ENCODE measurements at places on chromosomes 4 and X.

GRCh38 chr4:180164799-180165198, 2078.4 kb upstream of the TENM3 start:
- DNase-seq, result no peak

- DNase-seq, result no peak
Observed at GRCh38 chr4:152106113-152106763, 345.4 kb upstream of the GATB start.

DNA sequence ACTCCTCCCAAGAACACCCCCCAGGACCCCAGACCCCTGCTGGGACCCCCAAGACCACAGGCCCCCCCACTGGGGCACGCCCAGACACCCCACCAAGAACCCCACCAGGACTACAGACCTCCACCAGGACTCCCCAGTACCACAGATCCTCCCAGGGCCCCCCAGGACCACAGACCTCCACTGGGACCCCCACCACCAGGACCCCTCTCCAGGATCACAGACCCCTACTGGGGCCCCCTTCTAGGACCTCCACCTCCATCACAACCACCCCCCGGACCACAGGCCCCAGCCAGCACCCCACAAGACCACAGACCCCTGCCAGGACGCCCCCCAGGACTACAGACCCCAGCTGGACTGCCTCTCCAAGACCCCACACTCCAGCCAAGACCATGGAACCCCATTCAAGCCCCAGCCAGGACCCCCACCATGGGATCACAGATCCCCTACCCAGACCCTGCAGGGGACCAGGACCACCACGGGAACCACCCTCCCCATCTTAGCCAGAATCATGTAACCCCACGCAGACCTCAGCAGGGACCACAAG, 855 bp upstream of the DHRSX start:
- no peak for DNase-seq

DNA sequence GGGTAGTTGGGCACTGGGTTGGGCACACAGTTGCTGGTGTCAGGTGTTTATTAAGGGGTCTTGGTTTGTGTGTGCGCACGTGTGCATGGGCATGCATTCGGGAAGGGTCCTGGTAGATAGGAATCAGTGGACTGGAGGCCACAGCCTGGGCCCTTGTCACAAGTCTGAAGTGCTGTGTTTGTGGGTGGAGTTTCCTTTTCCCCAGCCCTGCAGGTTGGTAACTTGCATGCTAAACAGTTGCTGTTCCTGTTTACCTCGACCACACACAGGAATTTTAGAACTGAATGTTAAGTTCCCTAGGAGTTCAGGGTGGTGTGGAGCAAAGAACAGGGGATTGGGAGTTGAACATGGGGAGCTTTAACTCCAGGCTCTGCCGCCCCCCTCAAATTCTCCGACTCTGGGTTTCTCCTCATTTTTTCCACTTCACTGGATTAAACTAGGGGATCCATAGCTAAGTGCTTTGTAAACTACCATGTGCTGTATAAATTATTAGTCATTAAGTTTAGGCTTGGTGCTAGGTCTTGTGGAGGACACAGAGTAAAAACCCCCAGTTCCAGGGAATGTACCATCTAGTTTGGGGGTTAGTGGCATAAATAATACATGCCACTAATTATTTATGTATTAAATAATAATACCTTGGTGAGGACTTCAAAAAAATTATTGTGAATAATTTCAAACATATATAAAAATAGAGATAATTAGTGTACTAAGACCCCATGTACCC, 49.0 kb downstream of the STARD8 start:
- no peak for DNase-seq

- no peak for DNase-seq
Observed at GRCh38 chr4:174387143-174387542, 103.4 kb downstream of the CEP44 start.

DNA sequence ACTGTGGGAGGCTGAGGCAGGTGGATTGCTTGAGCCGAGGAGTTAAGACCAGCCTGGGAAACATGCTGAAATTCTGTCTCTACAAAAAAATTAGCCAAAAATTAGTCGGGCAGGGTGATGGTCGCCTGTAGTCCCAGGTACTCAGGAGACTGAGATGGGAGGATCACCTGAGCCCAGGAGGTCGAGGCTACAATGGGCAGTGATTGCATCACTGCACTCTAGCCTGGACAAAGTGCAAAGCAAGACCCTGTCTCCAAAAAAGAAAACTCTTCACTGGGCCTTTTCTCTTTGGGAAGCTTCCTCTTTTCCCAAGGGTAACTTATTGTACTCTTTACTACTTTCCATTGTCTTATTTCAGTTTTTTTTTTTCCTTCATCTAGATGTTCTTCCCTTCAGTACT, 88.9 kb downstream of the UBE2K start:
- DNase-seq, result no peak

DNA sequence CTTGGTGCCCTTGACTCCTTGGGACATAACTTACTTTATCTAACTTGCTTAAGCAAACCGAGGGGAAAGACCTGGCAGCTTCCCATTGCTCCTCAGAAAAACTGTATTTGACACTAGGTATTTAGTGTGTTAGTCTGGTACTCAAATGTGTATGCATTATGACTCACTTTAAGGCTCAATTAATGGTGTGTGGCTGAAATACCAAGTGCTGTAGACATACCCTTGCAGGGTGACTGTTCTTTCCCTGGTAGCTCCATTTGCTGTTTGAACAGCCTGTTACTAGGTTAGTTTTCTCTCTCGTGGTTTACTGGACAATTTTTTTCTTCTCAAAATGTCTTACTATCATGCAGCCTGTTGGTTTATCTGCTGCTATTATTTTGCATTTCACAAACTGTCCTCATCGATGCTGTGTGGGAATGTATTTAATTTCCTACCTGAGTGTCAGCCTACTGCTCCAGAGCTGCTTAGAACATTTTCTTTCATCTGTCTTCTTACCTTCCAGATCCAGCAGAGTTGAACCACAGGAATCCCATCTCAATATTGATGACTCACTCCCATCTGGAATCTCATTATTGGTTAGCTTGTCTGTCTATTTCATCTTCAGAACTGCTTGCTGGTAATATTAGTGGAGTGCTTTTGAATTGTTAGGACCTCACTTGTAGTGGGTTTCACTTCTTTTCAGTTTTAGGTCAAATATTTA, 158.0 kb upstream of the FAT1 start:
- DNase-seq, result no peak

DNA sequence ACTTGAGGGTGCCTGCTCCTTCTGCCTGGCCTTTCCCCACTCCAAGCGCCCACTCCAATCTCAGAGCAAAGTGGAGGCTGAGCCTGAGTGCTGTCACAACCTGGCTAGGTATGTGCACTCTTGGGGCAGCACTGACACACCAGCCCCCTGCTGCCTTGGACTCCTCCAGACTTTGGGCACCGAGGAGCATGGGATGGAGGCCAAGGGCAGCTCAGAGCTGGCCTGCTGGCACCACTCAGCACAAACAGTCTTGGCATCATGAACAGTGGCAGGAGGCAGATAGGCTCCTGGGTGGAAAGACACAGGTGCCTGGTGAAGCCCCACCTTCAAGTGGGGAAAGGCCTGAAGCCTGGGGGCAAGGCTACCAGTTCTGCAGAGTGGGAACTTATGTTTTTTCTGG, 91.8 kb downstream of the KCNIP4 start:
- DNase-seq, result no peak

DNA sequence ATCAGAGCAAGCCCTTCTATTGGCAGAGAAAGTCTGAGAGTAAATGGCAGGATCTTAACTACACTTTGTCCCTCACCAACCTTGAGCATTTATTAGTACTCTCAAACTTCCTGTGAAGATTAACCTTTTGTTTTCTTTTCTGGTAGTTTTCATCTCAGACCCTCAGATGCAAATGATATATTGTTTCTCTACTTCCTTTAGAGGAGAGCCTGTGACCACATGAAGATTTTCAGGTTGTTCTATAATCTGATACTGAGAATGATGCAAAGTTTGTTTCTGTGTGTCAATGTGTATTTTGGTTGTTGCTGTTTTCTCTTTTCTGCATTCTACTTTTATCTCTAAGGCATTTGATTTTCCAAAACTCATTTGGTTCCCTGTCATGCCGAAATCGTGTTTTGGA, 165.8 kb upstream of the CYSLTR1 start:
- DNase-seq, result no peak

GRCh38 chrX:69371159-69371558, 133.0 kb upstream of the NALF2 start:
- DNase-seq, result no peak

DNA sequence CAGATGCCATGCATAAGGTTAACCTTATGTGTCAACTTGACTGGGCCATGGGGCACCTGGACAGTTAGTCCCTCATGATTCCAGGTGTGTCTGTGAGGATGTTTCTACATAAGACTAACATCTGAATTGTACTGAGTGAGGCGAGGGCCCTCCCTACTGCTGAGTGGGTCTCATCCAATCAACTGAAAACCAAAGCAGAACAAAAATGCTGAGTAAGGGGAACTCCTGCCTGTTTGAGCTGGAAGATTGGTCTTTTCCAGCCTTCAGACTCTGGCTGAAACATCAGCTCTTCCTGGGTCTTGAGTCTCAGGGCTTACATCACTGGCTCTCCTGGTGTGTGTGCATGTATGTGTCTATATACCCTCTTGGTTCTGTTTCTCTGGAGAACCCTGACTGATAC, 13.8 kb downstream of the NELFA start:
- DNase-seq, result no peak

DNA sequence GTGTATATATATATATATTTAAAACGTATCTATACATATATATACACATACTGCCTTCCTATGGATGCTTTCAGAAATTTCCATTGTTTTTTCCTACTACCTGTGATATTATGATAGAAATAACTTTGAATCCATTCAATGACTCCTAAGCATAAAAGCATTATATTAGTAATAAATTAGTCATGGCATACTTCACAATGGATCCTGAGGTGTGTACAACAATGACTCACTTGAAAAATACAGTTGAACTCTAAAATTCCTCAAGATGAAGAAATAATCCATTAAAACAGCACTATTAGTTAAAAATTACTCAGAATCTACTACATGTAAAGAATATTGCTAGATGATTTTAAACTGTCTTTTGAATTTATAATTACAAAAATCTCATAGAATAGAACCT, 201.1 kb downstream of the STPG2 start:
- DNase-seq, result no peak

GRCh38 chr4:83252782-83253405, 31.7 kb downstream of the COQ2 start:
- peak; percentile 64 for DNase-seq

DNA sequence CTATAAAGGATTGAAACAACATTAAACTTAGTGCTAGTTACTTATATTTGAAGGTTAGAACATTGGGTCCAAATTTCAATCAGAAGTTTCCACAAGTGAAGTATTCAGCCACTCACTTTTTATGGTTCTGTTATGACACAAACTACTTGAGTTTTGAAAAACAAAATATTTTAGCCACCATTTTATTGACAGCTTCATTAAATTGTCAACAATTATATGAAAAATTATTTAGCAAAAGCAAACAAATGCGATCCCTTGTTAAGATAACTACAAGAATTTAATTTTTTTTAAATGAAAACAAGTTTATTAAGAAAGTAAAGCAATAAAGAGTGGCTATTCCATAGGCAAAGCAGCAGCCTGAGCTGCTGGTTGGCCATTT, 3.1 kb downstream of the CXCL2 start:
- DNase-seq, result no peak

DNA sequence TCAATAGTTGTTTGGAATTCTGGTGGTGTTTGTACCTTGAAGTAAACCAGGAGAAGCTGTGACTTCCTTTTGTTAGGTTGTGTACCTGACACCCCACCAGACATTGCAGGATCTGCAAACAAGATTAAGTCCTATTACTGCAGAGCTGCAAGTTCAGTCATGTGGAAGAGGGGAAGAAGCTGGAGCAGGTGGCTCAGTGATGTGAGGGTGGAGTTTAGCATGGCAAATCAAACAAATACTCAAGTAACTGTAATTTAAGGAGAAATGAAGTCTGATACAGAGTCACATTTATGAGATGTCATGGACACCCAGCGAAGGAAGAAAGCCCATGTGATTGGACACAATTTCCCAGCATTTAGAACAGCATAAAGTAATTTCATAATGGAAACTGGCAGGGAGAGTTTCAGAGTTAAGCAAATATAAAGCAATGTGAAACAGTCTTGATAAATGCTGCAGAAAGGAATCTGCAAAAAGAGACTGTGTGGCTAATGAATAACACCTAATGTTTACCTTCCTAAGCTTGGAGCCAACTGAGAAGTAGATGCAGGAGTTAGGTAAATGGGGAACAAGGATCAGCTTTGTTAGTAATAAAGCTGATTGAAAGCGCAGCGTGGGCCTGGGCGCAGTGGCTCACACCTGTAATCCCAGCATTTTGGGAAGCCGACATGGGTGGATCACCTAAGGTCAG, 249.1 kb downstream of the GBA3 start:
- DNase-seq, result no peak

DNA sequence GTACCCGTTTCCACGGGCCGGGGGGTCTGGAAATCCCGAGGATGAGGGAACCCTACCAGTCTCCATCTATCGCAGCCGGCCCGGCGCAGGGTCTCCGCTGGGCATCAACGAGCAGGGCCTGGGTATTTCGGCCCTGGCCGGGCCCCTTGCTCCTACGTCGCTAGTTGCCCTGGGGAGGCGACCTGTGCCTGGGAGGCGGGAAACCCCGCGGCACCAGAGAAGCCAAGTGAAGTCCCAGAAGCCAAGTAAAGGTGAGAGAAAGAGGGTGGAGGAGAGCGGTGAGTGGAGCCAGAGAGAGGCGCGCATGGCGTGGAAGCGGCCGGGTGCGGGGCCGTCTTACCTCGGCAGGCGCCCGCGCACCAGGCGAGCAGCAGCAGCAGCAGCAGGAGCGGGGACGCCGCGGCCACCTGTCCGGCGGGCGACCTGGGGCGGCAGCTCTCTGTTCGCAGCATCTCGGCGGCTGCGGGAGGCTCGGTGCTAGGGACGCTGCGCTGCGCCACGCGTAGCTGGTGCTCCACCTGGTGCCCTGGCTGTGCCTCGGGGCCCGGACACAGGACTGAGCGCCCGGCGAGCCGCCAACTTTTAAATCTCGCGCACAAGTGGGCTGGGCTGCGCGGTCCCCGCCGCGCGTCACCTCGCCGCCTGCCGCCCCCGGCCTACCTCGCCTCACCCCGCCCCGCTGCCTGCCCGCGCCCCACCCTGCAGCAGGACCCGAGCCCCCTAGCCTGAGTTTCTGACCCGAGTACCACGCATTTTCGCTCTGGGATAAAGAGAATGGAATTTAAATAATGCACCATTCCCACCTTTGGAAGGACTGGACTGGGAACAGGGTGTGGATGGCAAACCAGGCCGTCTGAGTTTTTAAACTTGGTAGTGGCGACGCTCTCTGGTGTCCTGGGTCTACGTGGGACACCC, at the start of gene NMU:
Gene NMU (minus strand): TSS at position 558 of the 915 bp plus-strand sequence. CDS start 106 bp downstream, at position 452.
- DNase-seq, result peak; percentile 1

GRCh38 chrX:39591099-39591498, 506.7 kb downstream of the BCOR start:
- no peak for DNase-seq

DNA sequence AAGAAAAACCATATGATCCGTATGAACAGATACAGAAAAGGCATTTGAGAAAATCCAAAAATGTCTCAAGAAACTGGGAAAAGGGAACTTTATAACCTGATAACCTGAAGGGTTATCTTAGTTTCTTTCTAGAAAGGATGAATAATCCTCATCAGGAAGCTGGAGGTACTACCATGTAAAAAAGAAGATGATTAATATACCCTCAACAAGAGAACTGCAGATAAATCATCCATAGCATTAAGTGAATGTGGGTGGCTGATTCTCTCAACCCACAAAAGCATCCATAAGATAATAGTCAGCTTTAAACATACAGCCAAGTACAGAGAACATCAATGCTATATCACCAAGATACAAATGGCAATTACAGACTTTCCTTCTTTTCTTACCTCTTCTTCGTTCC, 26.4 kb downstream of the ANAPC10 start:
- no peak for DNase-seq

Data from T follicular helper cell (primary cell).